Germinal center (tissue), 1 donor: ENCODE measurements at places on chromosomes 11 and 22.

DNA sequence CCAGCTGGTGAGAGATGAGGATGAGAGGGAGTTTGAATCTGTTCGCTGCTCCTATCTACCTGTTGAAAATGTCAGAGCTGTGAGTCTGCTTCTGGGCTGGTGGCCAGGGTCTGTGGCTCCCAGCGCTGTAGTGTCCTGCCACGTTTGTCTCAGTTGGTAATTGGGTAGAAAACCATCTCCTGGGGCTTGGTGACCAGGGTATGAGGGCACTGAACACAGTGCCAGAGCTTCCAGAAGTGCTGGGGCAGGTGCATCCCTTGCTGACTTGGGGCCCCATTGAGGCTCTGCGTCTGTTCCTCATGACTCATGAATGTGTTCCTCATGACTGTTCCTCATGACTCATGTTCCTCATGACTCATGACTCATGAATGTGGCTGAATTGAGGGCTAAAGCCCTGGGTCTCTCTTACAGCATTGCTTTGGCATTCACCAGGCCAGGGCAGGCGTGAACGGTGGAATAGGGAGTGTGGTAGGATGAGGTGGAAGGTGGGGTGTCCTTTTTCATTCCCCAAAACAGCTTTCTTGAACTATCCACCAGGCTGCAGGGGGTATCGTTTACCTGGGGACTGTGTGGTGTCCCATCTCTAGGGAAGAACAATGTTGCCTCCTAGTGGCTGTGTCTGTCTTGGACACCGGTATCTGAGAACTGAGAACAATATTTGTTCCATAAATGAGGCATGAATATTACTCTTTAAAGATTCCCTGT lies 139.5 kb downstream of the COMMD9 start:
- peak; percentile 14 for DNase-seq

- DNase-seq: no peak
These were observed 69.5 kb downstream of the ARHGAP42 start for GRCh38 chr11:100756559-100756958.

DNA sequence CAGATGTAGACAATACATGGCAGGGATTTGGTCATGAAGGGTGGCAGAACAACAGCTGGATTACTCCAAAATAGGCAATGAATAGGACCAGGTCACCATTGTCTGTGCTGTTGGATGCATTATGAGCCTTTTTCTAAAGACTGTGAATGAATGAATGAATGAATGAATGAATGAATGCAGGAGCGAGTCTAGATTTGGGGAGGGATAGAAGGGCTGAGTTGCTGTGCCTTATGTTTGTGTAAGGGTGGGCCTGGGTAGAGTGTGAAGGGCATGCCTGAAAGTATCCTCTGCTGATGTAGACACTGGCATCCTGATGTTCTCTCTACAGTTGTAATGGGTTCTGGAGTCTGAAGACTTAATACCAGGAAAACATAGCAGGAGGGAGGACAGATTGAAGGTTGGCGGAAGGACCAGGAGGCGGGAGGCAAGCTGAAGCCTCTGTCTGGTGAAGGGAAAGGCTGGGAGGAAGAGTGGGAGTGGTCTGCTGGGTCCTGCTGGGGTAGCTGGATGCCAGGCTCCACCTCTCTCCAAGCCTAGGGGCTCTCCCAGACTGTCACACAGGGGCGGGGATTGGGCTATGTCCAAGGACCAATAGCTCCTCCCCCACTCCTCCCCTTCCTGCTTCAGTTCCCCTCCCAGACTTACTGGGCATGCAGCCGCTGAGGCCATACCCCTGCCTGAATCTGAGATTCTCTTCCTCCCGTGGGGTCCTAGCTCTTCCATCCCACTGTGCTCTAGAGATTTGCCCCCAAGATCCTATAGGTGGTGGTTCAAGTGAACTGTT lies 4.8 kb downstream of the TRIM3 start:
- DNase-seq: peak; percentile 32

GRCh38 chr11:36132940-36133339 lies 156.3 kb downstream of the COMMD9 start:
- DNase-seq: no peak

- DNase-seq: no peak
These were observed at the start of gene PARVA for GRCh38 chr11:12377106-12377823. Gene PARVA (plus strand): TSS chr11:12377571. CDS start chr11:12377648, 77 bp downstream.

- DNase-seq: no peak
These were observed 7.6 kb upstream of the MS4A10 start for GRCh38 chr11:60777572-60777971.

- no peak for DNase-seq
These were observed 61.3 kb downstream of the PPME1 start for GRCh38 chr11:74232311-74232950.

DNA sequence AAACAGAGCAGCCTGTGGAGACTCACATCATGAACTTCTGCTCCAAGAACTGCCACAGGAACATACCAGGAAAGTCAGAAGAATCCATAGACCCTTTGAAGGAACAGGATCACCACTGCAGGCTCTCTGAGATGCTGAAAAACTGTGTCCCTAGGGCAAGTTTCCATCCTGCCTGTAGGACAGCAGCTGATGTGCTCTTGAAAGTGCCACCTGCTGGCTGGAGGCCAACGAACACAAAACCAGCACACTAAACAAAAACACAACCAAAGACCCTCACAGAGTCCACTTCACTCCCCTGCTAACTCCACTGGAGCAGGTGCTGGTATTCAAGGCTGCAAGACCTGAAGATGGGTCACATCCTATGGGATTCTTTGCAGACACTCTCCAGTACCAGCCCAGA lies 12.0 kb upstream of the NXPE1 start:
- no peak for DNase-seq

DNA sequence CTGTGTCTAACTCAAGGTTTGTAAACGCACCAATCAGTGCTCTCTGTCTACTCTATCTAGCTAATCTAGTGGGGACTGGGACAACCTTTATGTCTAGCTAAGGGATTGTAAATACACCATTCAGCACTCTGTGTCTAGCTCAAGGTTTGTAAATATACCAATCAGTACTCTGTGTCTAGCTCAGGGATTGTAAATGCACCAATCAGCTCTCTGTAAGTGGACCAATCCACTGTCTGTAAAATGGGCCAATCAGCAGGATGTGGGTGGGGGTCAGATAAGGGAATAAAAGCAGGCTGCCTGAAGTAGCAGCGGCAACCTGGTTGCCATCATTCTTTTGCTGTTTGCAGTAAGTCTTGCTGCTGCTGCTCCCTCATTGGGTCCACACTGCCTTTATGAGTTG lies 8.4 kb upstream of the CYP2D6 start:
- DNase-seq: no peak

DNA sequence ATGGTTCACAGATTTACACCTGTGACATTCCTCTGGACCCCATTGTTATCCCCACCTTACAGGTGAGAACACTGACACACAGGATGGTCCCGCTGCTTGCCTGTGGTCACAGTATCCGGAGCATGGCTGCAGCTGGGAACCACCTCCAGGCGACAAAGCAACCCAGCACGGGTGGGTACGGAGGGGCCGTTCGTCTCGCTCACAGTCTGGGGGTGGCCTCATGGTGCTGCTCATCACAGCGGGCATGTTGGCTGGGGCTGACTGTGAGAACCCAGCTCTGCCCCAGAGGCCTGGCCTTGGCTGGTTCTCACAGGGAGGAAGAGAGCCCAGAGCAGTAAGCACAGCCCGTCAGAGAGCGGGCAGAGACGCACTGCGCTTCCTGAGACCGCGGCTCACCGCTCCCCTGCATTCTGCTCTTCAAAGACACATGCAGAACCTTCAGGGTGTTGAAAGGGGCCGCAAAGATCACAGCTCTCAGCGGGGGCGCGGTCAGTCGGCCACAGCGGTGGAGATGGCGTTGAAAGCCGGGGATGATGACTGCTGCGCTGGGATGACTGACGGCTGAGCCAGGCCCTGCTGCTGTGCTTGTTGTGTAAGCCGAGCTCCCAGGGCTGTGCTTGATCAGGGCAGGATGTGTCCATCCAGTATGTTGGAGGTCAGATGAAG lies 423.0 kb downstream of the BRD1 start:
- DNase-seq: no peak

DNA sequence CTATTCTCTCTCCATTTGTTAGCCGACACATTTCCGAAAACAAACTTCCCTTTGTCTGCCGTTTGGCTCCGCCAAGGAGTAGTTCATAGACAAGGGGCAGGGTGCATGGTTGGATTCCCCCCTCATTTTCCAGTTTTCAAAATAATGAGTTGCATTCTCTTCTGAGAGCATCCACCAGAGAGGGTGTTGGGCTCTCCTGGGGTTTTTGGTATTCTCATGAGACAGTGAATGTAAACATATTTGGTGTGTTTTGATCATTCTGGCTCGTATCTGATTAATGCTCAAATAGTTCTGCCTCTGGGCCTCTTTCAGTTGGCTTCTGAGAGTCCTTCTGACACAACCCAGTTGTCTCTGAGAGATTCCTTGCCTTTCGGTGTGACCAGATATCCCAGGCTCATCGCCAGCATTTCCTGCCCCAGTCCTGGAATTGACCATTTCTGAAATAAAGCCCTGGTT lies 21.7 kb downstream of the GRAMD4 start:
- no peak for DNase-seq

GRCh38 chr22:21690401-21690801 lies 24.6 kb downstream of the PPIL2 start:
- no peak for DNase-seq

- no peak for DNase-seq
These were observed 11.1 kb downstream of the APOL3 start for GRCh38 chr22:36149441-36149840.

- DNase-seq: no peak
These were observed 47.3 kb downstream of the WNT7B start for GRCh38 chr22:45929649-45930048.

GRCh38 chr11:74683279-74683871 lies 47.9 kb downstream of the CHRDL2 start:
- DNase-seq: peak; percentile 27

- DNase-seq: no peak
These were observed 167.8 kb upstream of the MPPED2 start for GRCh38 chr11:30753994-30754393.
